SIG-M5 (cell line): ENCODE measurements at places on chromosomes 1 and 21.

- DNase-seq: no peak
Observed at GRCh38 chr1:116460261-116460660, 87.2 kb downstream of the ATP1A1 start.

DNA sequence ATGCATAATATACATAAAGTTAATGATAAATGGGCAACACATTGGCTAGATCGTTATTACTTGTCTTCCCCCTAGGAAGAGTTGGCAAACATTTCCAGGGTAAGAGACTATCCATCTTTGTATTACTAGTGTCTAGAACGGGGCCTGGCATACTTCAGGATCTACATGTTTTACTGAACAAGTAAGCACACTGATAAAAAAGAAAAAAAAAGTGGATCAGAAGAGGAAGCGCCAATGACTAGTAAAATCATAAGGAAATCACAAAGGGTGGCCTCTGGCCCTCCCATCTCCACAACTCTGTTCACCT is 482 bp downstream of the TM2D1 start:
- no peak for DNase-seq

DNA sequence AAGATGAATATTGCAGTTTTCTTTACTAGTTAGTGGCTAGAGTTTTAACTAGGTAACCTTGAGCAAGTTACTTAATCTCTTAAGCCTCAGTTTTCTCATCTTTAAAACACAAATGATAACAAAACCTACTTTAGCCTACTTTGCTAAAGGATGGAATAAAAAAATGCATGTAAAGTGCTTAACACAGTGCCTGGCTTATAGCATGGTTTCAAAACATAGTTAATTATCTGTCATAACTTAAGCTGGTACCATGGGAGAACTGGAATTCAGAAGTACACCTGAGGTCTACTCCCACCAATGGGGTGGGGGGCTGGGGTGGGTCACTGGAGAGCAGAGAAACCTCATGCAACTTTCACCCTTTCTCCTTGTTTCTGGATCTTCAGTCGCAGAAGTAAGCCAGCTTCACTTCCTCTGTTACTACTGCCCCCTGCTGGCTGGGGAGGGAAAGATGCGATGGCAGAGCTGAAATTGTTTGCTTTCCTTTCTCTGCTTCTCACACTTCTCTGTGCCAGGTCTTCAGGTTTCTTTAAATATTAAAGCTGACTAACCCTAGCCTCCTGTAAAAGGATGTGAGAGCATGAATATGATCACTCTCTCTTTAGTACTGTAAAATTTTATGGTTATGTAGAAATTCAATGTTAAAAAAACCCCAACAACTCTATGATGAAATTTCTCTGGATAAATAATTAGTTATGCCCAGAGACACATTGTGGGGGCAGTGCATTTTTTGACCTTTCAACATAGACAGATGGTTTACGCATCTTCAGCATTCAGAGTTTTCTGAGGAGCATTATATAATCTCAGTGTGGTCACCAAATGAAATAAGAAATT is 324.2 kb downstream of the HLX start:
- no peak for DNase-seq

GRCh38 chr1:12541274-12542137 is 76.5 kb downstream of the DHRS3 start:
- no peak for DNase-seq

- no peak for DNase-seq
Observed at GRCh38 chr1:228860911-228861831, 125.9 kb downstream of the RHOU start.

- DNase-seq: no peak
Observed at GRCh38 chr1:157145076-157145475, 6.9 kb upstream of the ETV3 start.

DNA sequence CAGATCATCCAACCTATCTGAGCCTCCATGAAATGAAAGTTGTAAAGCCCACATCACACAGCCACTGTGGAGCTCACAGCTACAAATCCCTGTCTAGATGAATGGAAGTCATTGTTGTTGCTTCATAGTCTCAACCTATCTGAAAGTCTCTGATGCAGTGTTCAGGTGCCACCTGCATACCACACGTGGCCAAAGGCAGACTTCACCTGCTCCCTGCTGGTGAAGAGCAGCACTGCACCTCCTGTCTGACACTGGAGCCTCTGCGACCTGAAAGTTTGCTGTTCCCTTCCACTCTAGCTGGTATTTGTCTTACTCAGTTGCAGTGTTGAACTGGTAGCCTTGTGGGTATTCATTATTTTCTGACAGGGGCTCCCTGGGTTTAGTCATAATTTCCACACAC is 18.4 kb downstream of the LORICRIN start:
- no peak for DNase-seq

- DNase-seq: no peak
Observed at GRCh38 chr1:167486090-167486824, 32.1 kb downstream of the CD247 start.

DNA sequence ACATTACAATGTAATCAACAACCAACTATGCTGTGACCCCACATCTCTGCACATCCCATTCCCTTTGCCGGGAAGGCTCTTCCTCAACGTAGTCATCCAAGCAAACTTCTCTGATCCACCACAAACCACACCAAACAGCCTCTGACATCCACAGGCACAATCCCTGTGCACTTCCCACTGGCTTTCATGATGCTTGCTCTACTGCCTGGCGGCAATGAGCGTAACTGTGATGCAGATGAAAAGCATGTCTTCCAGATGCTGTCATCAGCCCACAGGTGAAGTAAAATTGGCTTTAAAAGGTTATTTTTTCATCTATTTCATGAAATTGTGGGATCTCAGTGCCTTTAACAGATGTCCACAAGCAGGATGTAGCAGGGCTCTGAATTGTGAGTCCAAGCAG is 635.2 kb downstream of the SMYD3 start:
- no peak for DNase-seq

GRCh38 chr1:155184835-155185782 is 11.5 kb downstream of the TRIM46 start:
- no peak for DNase-seq

DNA sequence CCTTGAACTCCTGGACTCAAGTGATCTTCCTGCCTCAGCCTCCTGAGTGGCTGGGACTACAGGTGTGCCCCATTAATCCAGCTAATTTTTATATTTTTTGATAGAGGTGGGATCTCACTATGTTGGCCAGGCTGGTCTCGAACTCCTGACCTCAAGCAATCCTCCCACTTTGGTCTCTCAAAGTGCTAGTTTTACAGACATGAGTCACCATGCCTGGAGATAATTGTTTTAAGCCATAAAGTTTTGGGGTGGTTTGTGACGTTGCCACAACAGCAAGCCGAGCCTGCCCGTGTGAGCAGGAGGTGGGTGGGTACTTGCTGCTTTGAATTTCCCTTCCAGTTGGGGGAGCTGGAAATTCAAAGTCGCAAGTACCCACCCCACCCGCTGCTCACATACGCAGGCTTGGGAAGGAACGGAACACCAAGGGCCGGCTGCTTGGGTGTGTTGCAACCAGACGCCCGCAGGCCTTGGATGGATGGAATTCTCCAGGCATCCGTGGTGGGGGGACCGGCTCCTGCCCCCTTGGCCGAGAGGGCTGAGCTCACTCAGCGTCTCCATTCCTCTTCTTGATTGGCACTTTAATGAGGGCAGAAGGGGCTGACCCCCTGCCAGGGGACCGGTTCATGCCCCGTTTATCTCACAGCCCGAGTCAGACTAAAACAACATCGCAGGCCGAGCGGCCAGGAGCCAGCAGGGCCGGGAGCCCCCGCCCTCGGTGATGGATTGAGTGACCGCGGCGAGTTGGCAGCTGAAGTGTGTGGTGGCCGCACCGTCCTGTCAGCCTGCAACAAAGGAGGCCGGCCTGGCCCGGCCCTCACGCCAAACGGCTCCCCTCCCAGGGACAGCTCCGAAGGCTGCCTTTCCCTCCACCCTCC is 78.1 kb downstream of the DHRS3 start:
- DNase-seq: no peak

- DNase-seq: no peak
Observed at GRCh38 chr1:155284476-155284875, 7.2 kb downstream of the HCN3 start.

- DNase-seq: no peak
Observed at GRCh38 chr1:239913141-239913585, 178.5 kb upstream of the FMN2 start.

DNA sequence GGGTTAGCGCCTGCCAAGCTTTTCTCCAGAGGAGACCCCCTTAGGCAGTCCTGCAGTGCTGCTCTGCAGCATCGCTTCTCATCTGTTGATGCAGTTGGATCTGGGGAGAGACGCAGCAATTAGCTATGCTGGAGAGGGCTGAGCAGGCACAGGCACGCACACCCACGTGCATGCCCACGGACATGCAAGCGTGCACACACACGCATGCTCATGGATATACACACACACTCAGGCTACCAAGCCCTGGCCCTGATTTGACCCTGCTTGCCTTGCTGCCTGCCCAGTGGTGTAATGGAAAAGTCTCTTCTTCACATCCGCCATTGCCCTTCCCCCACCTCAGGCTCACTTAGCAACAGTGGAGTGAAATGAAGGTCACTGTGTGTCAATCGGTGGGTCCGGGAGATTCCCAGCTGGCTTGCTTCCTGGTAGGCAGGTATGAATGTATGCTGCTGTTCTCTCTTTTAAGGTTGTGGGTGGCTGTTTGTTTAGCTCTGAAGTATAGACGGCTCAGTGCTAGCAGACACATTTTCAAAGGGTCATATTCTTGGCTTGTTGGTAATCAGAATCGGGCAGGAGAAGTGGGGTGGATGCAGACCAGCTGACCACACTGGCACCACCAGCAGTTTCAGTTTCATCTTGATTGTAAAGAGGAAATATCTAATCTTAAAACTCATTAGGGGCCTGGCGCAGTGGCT is 9.5 kb downstream of the ATP1B1 start:
- no peak for DNase-seq

- no peak for DNase-seq
Observed at GRCh38 chr1:203521074-203521794, 27.3 kb downstream of the OPTC start.

DNA sequence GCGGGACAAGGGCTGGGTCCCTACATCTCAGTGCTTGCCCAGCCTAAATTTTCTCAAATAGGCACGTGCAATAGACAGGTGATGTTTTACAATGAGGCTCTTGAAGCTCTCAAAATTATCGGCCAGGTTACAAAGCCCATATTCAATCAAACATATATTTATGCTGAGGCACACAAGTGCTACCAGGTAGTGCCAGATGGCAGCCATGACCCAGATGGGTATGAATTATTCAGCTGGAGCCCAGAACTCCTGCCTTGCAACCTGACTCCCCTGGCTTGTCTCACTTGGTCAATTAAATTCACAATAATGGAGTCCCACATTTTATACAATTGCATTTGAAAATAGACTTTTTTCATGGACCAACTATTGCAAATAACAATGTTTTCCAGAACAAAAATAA is 12.3 kb upstream of the ADAM30 start:
- no peak for DNase-seq

DNA sequence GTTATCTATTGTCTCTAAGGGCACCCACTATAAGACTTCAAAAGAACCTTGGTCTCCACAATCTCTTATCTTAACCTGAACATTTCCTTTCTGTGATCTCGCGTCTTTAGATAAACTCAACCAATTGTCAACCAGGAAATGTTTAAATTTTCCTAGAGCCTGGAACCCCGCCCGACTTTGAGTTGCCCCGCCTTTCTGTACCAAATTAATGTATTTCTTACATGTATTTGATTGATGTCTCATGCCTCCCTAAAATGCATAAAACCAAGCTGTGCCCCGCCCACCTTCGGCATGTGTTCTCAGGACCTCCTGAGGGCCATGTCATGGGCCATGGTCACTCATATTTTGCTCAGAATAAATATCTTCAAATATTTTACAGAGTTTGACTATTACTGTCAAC is 5.9 kb upstream of the CXADR start:
- DNase-seq: no peak

DNA sequence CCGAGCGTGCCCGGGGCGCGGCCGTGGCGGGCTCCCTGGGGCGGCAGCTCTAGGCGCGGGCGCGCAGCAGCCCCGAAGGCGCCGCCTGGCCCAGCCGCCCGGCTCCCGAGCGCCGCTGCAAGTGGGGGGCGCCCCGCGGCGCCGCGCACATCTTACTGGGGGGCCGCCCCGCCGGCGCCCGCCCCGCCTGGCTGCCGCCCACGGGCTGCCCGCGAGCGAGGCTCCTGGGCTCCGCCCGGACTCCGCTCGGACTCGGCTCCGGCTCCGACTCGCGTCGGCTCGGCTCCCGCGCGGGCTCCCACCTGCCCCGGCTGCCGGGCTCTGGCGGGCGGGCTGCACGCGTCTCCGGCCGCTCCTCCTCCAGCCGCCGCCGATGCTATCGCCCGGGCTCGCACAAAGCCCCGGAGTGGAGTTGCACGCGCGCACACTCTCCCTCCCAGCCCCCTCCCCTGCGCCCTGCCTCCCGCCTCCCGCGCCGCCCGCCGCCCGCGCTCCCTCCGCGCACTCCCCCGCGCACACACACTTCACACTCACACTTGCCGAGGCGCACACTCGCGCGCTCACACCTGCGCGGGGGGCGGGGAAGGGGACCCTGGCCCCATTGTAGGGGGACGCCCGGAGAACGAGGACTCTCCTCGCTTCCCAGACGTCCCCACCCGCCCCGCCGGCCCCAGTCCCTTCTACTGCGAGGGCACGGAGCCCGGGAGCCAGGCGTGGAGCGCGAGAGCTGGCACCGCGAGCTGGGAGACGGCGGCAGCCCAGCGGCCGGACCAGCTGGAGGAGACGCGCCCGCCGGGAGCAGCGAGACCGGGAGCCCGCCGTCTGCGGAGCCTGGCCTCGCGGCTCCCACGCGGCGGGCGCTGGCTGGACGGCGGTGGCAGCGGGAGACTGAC is at the start of gene GRIK3:
Gene GRIK3, minus strand, starts transcription at position 395 of the 893 bp plus-strand sequence. CDS start 407 bp downstream, outside the sequence.
- no peak for DNase-seq

DNA sequence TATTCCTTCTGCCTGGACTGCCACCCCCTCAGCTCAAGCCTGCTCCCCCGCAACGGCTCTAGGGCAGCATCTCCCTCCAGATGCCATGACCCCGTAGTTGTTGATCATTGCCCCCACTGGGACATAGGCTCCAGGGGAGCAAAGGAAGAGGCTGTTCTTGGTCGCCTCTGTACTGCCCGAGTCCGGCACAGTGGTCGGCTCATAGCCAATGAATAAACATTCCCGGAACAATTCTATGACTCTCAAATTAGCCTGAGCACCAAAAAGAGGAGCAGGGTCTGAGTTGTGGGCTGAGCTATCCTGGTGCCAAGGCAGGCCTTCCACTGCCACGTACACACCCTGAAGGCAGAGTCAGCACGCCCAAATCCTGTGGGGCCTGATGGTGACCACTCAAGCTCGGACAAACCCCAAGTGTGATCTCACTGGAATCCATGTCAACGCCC is 33.1 kb downstream of the CAPZB start:
- DNase-seq: no peak

- no peak for DNase-seq
Observed at GRCh38 chr1:41365320-41365633, 4.0 kb downstream of the FOXO6 start.

GRCh38 chr1:196155586-196155985 is 452.7 kb downstream of the KCNT2 start:
- no peak for DNase-seq
